ENCODE measurements at places on chromosomes 7 and 10.

GRCh38 chr10:88066876-88067275 lies 203.5 kb downstream of the PTEN start:
- DNase-seq, result no peak

- DNase-seq, result no peak
Observed at GRCh38 chr10:106082865-106083264, 1081.6 kb downstream of the SORCS1 start.

- DNase-seq, result no peak
Observed at GRCh38 chr10:109929501-109930219, 6.3 kb upstream of the XPNPEP1 start.

DNA sequence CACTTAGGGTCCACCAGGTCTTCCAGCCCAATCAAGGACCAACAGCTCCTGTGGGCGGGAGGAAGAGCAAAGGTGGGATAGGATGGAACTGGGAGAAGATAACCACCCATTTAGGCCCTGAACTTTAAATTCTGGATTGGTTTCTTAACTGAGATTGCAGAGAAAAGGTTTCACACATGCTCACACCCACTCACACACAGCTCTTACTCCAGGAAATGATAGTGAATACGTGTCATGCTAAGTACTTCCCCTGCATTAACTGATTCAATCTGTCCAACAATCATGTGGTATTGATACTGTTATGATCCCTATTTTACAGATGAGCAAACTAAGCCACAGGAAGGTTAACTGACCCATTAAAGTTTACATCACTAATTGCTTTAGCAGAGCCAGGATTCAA lies 4.6 kb upstream of the CYP3A4 start:
- DNase-seq, result no peak

DNA sequence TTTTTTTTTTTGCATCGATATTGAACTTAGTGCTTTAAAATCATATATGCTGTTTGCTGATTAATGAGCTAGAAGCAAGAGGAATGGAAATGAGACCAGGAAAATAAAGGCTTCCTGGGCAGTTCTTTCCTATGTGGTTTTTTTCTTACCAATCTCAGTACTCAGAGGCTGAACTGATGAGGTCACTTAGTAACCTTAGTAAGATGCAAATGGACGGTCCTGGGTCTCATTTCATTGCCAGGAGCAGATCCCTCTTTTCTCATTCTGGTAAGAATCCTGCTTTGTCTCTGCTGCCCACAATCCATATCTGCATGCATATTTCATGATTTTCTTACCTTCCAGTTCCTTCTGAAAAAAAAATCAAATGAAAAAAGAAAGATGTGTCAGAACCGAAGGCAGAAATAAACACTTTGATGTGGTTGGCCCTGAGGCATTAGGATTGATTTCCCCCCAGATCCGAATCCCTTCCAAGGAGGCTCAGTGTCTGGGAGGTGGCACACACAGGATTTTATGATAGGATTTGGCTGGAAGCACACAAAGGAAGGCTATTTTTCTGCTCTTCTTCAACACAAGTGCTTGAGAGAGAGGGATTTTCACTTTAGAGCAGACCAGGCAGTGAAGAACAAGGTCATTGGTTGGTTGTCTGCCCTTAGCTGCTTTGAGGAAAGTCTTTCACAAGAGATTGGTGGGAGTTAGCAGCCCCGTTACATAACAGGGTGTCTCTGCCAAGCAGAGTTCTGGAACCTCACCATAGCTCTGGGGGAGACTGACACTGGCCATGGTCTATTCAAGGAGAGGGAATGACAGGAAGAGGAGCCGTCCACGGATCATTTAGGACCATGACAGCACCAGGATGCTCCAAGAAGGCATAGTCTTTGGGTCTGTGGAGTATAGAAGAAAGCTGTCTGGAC lies 150.0 kb downstream of the CAMK1D start:
- DNase-seq, result no peak

GRCh38 chr7:139589474-139589873 lies 66.0 kb downstream of the CLEC2L start:
- DNase-seq, result no peak

GRCh38 chr7:52615021-52615695 lies 420.3 kb upstream of the POM121L12 start:
- no peak for DNase-seq

GRCh38 chr10:104334561-104334960 lies 3.7 kb downstream of the ITPRIP start:
- no peak for DNase-seq

DNA sequence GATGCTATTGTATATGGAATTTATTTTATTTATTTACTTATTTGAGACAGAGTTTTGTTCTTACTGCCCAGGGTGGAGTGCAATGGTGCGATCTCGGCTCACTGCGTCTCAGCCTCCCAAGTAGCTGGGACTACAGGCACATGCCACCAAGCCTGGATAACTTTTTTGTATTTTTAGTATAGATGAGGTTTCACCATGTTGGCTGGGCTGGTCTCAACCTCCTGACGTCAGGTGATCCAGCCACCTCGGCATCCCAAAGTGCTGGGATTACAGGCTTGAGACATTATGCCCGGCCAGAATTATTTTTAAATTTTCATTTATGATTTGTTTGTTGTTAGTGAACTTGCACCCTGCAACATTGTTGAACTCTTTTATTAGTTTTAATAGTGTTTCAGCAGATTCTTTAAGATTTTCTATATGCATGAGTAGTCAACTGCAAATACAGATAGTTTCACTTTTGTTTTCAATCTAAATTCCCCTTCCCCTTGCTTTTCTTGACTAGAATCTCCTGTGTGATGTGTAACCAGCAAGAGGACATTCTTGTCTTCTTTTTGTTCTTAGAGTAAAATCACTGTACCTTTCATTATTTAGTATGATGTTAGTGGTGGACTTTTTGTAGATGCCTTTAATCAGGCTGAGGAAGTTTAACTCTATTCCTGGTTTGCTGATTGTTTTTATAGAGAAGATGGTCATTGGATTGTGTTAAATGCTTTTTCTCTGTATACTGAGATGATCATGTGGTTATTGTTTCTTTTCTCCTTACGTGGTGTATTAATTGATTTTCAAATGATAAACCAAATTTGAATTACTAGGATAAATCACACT lies 27.8 kb downstream of the ZNF33A start:
- no peak for DNase-seq

- no peak for DNase-seq
Observed at GRCh38 chr7:46557295-46557711, 636.2 kb upstream of the IGFBP3 start.

DNA sequence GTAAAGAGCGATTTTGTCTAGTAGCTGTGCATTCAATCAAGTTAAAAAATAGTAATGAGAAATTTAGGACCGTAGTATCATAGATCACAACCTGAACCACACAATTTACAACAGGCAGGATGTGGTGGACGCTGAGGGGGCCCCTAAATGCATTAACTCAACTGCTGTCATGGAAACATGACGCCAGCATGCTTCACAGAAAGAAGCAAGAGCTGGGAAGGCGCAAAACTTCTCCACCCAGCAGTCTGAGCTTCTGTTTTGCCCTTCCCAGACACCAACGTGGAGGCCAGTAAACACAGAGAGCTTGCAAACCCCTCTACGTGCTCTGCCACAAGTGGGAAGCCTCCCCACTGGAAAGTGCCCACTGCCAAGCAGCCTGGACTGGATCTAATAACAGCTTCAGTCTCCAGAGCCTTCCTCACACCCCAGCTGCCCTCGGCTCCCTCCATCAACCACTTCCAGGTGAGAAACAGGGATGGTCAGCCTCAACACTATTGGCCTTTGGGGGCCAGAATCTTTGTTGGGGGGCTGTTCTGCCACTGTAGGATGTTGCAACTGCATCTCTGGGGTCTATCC lies 151.8 kb downstream of the SFMBT2 start:
- DNase-seq, result peak; percentile 64

DNA sequence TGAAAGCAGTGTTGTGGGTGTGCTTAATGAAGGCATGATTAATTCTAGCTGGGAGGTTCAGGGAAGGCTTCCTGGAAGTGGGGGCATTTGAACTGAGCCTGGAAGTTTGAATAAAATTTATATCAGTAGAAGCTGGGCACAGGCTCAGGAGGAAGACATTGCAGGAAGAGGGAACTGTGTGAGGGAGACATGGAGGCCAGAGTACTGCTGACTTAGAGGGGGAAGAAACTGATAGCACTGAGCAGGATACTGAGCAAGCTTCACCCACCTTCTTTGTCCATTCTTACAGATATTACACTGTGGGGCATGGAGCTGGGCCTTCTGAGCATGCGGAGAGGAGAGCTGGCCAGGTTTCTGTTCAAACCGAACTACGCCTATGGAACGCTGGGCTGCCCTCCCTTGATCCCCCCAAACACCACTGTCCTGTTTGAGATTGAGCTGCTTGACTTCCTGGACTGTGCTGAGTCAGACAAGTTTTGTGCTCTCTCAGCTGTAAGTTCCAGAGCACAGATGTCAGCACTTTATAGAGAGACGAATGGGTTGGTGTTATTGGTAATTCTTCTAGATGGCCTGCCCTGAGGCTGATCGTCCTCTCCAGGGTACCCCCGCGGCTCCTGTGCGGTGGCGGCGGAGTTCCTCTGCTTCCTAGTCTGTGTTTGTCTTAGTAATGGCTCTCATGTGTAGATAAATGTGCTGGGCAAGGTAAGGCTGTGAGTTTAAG lies 2.1 kb downstream of the FKBP6 start:
- no peak for DNase-seq

DNA sequence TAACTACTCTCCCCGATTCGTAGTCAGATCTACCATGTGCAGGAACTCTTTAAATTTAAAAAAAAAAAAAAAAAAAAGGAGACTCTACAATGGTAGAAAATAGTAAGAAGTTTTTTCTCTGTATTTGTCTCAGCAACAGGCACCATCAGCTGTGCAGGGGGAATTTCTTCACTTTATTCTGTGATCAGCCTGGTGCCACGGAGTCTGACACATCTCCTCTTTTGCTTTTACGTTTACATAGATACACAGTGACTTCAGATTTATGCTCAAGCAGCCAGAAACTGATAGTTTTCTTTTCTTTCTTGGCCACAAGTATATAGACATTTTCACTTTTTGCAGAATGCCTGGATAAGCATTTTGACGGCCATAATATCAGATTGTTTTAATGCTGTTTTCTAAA lies 190.6 kb upstream of the AKR1E2 start:
- no peak for DNase-seq

DNA sequence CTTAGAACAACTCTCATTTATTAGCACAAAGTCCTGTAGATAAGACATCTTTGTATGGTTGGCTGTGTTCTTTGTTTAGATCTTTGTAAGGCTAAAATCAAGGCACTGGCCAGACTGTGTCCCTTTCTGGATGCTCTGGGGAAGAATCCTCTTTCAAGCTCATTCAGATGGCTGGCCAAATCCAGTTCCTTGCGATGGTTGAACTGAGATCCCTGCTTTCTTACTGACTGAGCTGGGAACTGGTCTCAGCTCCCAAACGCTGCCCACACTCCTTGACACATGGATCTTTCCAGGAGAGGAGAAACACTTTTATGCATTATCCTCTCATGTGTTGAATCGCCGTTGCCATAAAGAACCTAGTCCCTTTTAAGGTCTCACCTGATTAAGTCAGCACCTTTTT lies 586.5 kb upstream of the IGFBP3 start:
- DNase-seq, result no peak

- no peak for DNase-seq
Observed at GRCh38 chr10:89503151-89503550, 32.2 kb downstream of the SLC16A12 start.

GRCh38 chr10:36194276-36194675 lies 552.2 kb upstream of the FZD8 start:
- no peak for DNase-seq

DNA sequence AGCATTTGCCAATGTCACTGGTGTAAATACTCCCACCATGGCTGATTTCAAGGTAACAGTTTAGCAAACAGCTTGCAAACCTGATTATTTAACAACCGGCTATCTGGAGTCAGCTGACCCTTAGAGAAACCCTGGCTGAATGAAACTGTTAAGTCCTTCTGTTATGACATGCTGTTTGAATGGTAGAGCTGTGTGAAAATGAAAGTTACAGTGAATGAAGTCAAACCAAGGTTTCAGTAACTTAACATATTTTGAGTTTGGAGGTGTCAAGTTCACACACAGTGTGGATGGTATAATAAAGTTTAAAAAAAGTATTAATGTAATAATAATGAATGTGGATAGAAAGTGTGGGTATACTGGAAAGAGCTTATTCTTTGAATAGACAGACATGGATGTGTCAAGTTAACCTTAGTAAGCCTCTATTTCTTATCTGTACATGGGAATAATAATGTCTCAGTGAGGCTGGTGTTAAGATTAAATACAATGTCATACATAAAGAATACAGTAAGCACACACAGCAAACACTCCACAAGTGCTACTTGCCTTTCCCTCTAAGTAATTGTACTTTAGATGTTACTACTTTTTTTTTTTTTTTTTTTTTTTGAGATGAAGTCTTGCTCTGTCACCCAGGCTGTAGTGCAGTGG lies 150.4 kb downstream of the TAX1BP1 start:
- no peak for DNase-seq

GRCh38 chr7:127437837-127438236 lies 45.3 kb upstream of the ZNF800 start:
- no peak for DNase-seq

DNA sequence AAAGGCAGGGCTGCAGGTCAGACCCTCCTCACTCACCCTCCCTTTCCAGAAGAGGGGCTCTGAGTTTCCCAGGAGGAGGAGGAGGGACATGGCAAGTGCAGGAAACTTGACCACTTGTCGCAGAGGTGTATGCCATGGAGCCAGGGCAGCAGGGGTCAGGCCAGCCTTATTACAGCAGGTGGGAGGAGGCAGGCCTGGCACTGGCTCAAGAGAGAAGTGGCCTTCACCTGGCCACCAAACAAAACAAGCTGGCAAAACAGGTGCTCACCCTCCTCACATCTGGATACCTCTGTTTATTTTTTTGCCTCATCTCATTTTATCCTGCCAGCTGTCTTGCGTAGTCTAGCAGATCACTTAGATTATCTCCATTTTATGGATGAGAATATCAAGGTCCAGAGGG lies 12.5 kb downstream of the COL13A1 start:
- no peak for DNase-seq

- DNase-seq, result no peak
Observed at GRCh38 chr10:70847659-70848360, 32.1 kb downstream of the SGPL1 start.
